NCI-H2227 treated with DMSO at 0.1 percent for 48 hours (cell line): ENCODE measurements at places on chromosomes 5 and 9.

- no peak for DNase-seq
Observed at GRCh38 chr5:8773046-8773615, 772.7 kb downstream of the SEMA5A start.

- DNase-seq: no peak
Observed at GRCh38 chr5:107576736-107577393, 93.9 kb downstream of the EFNA5 start.

DNA sequence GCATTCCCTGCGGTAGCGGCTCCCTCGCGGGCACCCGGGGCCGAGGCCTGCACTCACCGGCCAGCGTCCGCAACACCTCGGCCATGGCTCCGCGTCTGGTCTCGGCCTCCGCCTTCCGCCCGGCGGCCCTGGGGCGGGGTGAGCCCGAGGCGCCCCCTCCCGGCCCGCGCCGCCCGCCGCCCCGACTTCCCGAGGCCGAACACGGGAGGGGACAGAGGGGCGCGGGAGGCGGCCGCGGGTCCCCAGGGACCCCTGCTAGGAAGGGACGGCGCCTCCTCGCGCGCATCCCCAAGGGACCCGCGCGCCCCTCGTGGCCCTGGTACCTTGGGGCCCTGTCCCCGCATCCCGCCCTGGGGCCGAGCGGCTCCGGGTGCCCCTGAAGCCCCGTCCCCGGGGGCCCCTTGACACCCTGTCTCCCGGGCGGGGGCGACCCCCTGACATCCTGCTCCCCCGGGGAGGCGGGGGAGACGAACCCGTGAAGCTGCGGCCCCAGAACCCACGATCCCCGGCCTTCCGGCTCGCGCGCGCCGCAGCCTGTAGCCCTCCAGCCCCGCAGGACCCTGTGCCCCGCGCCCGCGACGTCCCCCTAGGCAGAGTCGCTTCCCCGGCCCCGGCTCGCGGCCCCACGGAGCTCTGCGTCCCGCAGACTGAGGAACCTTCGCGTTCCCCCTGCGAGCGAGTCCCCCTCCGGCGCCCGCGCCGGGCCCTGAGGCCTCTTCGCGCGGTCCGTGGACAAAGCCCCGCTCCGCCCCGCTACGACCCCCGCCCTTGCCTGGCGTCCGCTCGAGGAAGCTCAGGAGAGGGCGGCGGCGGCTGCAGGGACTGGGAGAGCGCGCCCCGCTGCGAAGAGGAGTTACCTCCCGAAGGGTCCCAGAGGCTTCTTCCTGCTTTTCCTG is at the start of gene ABO:
ABO (minus strand) TSS at position 97 of the 896 bp plus-strand sequence.
- DNase-seq: no peak

DNA sequence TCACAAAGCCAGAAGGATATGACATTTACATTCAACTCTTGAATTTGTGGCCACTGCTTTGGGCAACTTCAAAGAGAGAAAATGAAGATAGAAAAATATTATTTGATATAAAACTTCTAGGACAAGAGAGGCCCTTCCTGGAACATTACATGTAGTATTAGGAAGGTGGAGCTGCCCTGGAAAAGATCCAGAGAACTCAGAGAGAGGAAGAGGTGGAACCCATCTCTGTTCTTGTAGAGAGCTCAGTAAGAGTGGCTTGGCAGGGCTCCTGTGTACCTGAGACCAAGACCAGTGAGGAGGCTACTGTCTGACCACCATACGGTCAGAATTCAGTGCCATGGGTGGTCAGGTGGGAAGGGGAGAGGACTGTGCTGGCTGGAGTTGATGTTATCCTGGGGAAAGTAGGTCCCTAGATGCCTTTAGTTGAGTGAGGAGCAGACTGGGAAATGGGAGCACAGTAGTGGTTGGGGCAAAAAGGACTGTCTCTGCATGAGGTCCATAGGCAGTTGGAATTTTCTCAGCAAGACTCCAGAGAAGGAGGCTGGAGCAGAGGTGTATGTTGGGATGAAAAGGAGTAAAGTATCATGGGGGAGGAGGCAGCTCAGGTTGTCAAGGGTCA is 7.6 kb downstream of the TGFBI start:
- DNase-seq: no peak

GRCh38 chr5:158699298-158699880 is 400.3 kb downstream of the EBF1 start:
- DNase-seq: no peak

DNA sequence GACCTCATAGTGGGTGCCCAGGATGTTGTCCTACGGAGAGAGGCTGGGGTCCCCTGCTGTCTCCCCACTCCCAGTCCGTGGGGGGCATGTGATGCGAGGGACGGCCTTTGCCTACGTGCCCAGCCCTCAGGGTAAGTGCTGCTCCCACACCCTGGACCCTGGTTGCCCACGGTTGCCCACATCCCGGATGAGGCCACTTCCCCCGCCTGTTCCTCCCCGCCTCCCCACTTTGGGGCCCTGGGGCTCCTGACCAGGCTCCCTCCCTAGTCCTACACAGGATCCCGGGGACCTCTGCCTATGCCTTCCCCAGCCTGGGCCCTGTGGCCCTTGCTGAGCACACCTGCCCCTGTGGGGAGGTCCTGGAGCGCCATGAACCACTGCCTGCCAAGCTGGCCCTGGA is 1.5 kb downstream of the SLC34A1 start:
- DNase-seq: no peak
